Fibroblast of skin of left biceps (primary cell): ENCODE measurements at places on chromosomes 5 and 9.

DNA sequence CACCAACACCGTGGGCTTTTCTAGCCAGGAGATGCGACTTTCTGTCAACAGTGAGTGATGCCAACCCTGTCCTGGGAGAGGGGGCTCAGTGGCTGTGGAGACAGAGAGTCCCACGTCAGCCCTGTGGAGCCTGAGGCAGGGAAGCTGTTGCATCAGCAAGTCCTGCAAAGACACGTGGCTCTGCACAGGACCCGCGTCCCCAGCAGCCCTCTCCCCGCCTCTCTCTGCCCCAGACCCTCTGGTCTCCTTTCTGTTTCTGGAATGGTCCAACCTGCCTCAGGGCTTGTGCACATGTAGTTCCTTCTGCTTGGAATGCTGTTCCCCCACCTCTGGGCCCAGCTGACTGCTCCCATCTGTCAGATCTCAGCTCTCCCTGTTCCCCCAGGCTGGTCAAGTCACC lies 60.4 kb downstream of the HMCN2 start:
- DNase-seq, result no peak

DNA sequence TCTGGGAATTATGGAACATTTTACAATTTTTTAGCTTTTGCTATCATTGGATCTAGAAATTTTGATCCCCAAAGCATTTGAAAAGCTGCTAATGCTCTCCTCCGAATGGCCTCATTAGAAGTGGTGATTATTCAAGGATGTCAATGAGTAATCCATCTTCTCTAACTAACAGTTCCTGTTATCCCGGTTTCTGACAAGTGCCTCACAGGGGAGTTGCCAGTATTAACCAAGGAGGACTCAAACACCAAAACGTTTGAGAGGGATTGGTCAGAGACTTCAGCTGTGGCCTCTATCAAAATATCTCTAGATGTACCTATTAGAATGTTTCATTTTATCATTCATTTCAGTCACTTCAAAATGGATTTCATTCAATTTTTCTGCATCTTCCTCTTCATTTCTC lies 208.3 kb upstream of the ITGA1 start:
- no peak for DNase-seq

GRCh38 chr5:81893961-81894360 lies 77.9 kb upstream of the ATG10 start:
- DNase-seq, result no peak

GRCh38 chr5:74386571-74387334 lies 253.8 kb downstream of the ENC1 start:
- peak; percentile 42 for DNase-seq

DNA sequence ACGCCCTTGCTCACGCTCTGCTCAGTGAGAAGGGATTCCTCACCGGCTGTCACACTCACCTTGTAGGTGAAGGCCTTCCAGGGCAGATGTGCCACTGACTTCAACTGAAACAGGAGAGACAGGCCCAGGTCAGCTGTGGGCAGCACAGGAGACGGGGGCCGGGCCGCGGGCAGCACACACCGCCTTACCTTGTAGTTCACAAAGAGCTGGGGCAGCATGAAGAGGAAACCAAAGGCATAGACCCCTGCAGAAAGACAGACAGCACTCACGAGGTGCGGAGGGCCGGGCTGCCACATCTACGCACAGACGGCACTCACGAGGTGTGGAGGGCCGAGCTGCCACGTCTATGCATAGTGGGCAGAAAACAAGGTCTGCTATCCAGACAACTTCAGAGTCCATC lies 23.3 kb downstream of the CLPTM1L start:
- DNase-seq, result no peak
